ENCODE measurements at places on chromosomes 5 and 9. TPM values are rescaled to one million over a fixed set of nuclear protein-coding genes. Genes with fewer than 3 reads are reported as not detected.
A peak's percentile ranks its signal among the peaks of the same experiment; 100 is the strongest.

STKLD1 gene
- not detected for total RNA-seq

RNF180 gene
- 3.0 TPM for total RNA-seq

GRCh38 chr9:96100385-96101300 is 201.3 kb downstream of the HSD17B3 start:
- DNase-seq: no peak

LRRC70 gene
- total RNA-seq: 2.0 TPM

SUSD3 gene
- not detected for total RNA-seq

DNA sequence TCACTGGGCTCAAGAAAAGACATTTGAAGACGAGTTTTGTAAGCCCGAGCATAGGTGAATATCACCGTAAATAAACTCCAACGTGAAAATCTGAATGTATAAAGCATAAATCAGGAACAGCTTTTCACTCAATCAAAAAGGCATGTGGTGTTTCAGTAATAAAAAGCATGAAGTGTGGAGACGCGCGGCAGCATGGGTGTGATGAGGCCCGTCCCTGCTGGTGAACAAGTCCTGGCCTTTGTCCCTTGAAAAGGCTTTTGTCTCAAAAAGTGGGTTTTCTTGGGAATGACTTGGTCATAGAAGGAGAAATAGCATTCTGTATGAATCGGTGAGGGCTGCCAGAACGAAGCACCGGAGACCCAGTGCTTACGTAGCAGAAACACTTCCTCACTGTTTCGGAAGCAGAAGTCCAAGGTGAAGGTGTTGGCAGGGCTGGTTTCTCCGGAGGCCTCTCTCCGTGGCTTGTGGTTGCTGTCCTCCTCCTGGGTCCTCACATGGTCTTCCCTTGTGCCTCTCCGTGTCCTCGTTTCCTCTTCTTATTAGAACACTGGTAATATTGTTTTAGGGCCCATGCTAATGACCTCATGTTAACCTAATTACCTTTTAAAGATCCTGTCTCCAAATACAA is 24.9 kb downstream of the ROPN1L start:
- DNase-seq: no peak

SMIM33 gene
- 0.64 TPM for total RNA-seq

- no peak for DNase-seq
Measured at GRCh38 chr5:29005386-29005785, 1967.0 kb upstream of the CDH9 start.

DELE1 gene
- total RNA-seq: 144 TPM

GRCh38 chr9:89482056-89482851 is 15.7 kb downstream of the SEMA4D start:
- DNase-seq: peak; percentile 7

HEMGN gene
- total RNA-seq: not detected

- no peak for DNase-seq
Measured at GRCh38 chr9:37700900-37701299, 50.1 kb downstream of the FRMPD1 start.

DNA sequence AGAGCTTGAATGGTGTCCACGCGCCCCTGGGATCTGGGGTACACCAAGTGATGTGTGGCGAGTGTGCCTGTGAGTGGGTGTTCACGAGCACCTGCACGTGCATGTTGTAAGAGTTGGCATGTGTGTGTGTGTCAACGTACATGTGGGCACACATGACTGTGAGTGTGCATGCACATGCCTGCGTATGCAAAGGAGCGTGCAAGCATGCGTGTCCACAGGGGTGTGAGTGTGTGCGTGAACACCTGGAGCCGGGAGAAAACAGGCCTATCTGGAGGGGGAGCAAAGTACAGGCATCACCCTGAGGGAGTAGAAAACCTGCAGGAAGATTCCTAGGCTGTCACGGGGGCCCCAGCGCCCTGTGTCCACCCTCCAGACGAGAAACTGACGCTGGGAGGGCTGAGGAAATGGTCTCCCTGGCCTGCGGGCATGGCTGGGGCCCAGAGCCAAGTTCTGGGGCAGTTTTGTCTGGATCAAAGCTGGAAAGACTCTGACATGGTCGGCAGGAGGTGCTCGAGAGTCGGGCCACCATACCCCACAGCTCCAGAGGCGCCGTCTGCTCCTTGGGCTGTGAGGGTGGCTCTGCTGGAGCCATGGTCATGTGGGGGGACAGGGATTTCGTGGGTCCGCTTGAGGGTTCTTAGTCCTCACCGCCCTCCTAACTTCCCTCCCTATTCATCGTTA is 31.8 kb downstream of the PTGES start:
- no peak for DNase-seq

DNA sequence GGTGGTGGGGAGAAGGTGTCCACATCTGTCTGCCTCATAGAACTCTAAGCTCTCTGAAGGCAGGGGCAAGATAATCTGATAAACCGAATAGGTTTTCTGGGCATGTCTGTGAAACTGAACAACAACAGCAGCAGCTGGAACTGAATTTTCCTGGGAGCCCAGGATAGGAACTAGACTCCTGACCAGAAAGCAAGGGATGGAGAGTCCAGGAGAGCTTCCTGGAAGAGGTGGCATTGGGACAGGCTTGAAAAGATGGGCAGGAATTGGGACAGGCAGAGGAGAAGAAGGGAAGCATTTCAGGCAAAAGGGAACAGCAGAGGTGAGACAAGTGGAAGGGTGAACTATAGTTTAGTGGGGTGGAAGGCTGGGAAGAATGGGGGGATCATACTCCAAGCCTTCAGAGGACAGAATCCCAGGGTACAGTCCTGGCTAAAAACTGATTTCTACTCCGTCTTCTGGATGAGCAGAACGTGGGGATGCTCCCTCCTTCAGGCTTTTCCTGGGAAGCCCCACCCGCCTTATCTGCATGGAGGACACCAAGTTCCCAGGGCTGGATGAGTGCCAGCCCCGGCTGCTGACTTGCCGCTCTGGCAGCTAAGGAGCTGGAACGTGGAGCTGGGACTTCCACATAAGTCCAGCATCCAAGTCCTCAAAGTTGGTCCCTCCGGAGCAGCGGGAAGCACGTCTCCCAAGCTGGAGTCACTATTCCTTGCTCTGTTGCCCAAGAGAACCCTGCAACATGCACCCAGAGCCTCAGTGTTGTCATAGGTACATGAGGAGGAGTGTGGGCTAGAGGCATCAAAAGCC is 13.9 kb upstream of the KIF12 start:
- DNase-seq: peak; percentile 71

DNA sequence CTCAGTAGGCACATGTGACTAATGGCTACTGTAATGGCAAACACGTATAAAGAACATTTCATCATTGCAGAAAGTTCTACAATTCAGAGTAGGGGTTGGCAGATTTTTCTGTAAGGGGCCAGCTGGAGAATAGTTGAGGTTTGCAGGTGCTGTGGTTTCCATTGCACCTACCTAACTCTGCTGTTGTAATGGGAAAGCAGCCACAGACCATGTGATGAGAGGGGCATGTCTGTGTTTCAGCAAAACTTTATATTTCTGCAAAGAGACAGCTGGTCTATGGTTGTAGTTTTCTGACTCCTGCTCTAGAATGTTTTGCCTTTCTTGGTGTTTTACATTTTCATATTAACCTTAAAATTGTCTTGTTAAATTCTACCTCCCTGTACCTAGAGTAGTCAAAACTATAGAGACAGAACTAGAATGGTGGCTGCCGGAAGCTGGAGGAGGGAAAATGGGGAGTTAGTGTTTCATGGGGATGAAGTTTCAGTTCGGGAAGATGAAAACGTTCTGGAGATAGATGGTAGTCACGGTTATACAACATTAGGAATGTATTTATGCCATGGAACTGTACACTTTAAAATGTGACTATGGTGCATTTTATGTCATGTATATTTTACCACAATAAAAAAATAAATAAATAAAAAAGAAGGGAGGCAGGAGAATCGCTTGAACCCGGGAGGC is 44.3 kb downstream of the NUP214 start:
- DNase-seq: no peak

OSTF1 gene
- total RNA-seq: 37.8 TPM

DNA sequence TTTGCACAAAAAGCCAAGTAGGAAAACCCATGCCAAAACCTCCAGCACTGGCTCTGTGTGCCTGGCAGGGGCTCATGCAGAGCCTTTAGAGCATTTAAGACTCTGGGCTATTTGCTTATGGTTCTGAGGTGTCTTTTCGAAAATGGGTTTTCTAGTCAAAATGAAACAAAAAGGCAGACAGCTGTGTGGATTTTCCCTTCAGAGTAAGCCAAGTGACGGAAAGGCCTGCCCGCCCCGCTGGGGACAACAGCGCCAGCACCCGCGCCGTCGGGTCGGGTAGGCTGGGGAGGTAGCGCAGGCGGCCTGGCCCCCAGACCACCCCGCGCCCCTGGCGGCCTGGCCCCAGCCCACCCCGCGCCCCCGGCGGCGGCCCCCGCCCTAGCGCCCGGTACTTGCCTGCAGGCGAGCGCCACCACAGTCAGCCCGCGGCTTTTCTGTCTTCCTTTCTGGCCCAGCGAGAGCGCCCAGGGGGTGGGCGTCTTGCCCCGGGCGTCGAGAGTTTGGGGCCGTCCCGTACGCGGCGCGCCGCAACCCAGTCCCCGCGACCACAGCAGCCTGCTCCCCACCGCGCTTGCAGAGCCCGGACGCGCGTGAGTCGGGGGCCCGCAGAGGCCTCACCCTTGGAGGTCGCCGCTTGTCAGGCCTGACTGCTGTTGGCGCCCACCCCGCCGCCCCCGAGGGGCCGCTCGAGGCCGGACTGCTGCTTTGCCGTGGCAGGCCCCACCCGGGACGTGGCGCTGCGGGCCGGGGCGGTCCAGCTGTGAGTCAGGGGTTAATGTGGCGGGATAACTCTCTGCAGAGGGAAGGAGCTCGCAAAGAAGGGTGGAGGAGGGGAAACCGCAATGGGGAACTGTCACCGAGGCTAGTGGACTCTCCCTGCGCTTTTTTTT is at the start of gene TICAM2:
Gene TICAM2 (minus strand): TSS at position 779 of the 890 bp plus-strand sequence. CDS start 21,223 bp downstream, outside the sequence.
- DNase-seq: peak; percentile 68

PCDHB7 gene
- total RNA-seq: 0.79 TPM

GRCh38 chr5:109753279-109753678 is 63.6 kb downstream of the MAN2A1 start:
- DNase-seq: no peak

DNA sequence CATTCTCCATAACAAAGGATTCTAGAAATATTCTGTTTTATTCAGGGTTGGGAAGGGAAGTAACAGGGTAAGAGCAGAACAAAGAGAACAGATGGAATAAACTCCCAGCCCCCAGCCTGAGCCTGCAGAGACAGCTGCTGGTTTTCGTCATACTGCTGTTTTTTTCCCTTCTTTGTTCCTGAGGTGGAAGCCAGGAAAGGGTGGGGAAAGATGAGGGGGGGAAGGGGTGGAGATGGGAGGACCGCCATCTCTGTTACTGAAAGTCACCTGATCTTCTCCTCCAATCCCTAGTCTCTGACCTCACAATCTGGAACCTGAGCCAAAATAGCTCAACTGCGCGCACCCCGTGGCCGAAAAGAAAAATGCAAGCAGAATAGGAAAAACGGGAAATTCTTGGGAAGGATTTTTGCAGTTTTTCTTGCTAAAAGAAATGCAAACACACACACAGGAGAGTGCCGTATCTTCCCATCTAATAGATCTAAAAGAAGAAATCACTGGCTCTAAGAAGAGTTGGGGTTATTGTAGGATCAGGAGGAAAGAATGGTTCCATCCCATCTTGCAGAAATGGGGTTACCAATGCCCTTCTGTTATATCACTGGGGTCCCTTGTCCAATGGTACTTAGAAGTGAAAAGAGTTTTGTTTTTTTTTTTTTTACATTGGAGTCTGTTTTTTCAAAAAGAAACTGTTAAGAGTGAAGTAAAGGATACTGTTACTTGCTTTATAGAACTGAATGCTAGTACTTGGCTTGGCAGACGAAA is 57.9 kb downstream of the DIAPH1 start:
- peak; percentile 80 for DNase-seq

CCDC152 gene
- total RNA-seq: not detected

EIF4EBP3 gene
- total RNA-seq: not detected

DNA sequence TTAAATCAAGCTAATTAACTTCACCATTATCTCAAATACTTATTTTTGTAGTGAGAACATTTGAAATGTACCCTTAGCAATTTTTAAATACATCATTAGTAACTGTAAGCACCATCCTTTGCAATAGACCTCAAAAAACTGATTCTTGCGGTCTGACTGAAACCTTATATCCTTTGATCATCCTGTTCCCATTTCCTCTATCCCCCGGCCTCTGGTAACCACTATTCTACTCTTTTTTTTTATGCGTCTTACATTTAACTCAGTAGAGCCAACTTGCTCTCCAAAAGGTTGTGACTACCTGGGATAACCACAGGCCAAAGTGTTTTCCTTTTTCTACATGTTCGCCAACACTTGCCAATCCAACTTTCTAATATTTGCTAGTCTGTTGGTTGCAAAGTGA is 106.1 kb downstream of the IRX1 start:
- no peak for DNase-seq

GRCh38 chr9:6439051-6439703 is 26.2 kb downstream of the UHRF2 start:
- no peak for DNase-seq

GRCh38 chr5:180333661-180334060 is 19.5 kb downstream of the GFPT2 start:
- DNase-seq: no peak

DNA sequence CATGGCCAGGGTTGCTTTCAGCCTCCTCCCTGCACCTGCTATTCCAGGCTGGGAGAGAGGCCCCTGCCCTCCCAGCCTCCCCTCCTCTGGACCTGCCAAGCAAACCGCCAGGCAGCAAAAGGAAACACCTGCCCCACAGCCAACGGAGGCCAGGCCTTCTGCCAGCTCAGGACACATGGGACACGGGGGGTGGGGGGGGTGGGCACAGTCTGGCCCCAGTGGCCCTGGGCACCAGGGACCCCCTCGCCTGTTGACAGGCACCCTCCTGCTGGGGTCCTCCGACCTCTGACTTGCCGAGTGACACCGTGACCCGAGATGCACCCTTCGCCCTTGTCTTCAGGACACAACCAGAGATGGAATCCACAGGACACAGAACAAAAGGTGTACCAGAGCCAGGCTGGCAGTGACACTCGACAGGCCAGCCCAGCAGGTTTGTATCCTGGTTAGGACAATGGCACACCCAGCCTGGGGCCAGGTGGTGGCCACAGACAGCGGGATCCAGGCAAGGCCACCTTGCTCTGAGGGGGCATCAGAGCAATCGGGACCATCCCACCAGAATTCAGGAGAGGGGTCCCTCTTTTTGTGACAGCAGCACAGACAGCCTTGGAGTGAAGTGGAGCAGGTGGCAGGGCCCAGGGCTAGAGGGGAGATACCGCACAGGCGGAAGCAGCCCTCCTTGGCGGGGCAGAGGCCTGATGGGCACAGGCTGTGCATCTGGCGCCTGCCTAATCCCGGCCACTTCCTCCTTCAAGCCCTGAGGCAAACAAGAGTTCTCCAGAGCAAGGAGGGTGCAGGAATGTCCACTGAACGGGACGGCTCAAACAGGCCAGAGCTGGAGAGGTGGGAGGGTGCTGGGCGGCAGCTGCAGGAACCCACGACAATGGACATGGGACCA is 1.3 kb upstream of the TMEM210 start:
- DNase-seq: no peak

DNA sequence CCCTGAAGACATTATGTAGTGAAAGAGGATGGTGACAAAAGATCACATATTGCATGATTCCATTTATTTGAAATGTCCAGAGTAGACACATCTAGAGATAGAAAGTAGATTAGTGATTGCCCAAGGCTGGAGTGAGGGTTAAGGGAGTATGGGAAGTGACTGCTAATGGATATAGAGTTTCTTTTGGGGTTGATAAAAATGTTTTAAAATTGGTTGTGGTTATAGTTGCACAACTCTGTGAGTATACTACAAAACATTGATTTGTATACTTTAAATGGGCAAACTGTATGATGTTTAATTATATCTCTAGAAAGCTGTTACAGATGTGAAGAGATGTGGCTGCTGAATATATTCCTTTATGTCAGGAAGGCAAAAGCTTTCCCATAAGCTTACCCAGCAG is 202.8 kb downstream of the CCDC171 start:
- DNase-seq: no peak

- DNase-seq: no peak
Measured at GRCh38 chr9:115157245-115157674, 39.3 kb upstream of the TNC start.

NHP2 gene
- 83.0 TPM for total RNA-seq
